ENCODE measurements at places on chromosomes 1 and 21.

GRCh38 chr1:227453631-227454355 is 109.6 kb upstream of the ZNF678 start:
- no peaks in the 10 kb centered on the region for H3K27me3 ChIP-seq
- DNase-seq, result no peak
- H3K4me3 ChIP-seq, result no peak overlapping the region
- no peak overlapping the region for H3K27ac ChIP-seq
- H3K36me3 ChIP-seq, result no peaks in the 10 kb centered on the region

- H3K4me1 ChIP-seq, result no peaks in the 10 kb centered on the region
- no peak for DNase-seq
- H3K36me3 ChIP-seq, result no peaks in the 10 kb centered on the region
- no peak overlapping the region for H3K4me3 ChIP-seq
Measured at GRCh38 chr1:20386323-20387081, 95.8 kb downstream of the VWA5B1 start.

- H3K4me3 ChIP-seq, result no peak overlapping the region
- no peaks in the 10 kb centered on the region for H3K4me1 ChIP-seq
- H3K36me3 ChIP-seq, result no peaks in the 10 kb centered on the region
- no peaks in the 10 kb centered on the region for H3K27me3 ChIP-seq
- H3K27ac ChIP-seq, result no peak overlapping the region
Measured at GRCh38 chr1:172219966-172220365, 200.5 kb upstream of the C1orf105 start.

DNA sequence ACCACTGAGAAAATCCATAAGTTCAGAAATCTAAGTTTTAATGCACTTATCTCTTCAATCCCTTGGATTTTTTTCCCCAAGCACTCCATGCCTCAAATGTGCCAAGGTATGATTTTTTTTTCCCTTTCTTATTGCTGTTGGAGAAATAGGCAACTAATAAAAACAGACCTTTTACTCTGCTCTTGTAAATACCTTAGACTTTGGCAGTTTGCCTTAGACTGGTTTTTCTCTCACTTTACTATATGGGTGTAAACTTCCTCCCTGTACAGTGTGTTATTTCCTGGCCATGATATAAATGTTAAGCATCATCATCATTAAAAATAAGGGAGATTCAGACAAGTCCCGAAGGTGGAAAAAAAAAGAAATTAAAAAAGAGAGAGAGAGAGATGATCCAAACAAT is 65.7 kb downstream of the LRRC8C start:
- DNase-seq, result no peak
- no peaks in the 10 kb centered on the region for H3K4me1 ChIP-seq
- H3K27me3 ChIP-seq, result no peaks in the 10 kb centered on the region
- H3K36me3 ChIP-seq, result no peaks in the 10 kb centered on the region
- H3K27ac ChIP-seq, result no peak overlapping the region

Measured in Caco-2 (cell line).